ENCODE measurements at places on chromosomes 1 and 21.

DNA sequence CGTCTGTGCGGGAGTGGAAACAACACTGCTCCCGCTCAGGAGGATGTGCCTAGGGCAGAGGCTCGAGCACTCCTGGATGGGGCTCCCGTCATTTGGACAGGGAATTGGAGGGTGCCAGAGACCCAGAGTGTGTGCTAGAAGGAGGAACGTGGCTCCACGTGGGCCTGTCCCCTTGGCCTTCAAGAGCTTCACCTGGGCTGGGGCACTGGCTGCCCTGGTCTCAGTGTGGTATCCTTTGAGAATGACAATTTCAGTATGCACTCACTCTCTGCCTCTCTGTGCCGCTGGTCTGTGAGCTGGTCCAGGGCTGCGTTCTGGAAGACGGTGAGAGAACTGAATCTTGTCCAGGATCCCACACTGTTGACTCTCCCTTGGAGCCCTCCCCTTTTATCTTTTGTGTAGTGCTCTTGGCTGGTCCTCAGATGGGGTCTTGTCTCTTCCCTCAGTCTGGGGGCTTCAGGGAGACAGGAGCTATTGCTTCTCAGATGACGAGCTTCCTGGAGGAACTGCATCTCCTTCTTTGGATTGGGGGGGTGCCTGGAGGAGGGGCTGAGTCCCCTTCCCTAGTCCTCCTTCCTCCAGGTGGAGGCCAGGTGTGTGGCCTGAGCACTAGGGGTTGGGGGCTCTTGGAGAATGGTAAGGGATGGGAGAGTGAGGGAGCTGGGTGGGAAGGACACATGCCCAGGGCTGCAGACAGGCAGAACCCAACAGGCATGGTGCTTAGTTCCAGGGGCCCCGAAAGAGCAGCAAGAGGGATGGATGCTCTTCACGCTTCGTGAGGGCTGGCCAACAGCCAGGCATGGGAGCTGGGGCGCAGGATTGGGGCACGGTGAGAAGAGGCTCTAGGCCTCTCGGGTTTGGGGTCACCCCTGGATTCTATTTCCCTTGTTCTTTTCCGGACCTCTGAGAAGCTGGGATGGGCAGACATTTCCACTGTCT lies 14.8 kb upstream of the ETV3L start:
- no peak for DNase-seq

GRCh38 chr1:57711326-57711725 lies 287.5 kb upstream of the DAB1 start:
- DNase-seq: no peak

DNA sequence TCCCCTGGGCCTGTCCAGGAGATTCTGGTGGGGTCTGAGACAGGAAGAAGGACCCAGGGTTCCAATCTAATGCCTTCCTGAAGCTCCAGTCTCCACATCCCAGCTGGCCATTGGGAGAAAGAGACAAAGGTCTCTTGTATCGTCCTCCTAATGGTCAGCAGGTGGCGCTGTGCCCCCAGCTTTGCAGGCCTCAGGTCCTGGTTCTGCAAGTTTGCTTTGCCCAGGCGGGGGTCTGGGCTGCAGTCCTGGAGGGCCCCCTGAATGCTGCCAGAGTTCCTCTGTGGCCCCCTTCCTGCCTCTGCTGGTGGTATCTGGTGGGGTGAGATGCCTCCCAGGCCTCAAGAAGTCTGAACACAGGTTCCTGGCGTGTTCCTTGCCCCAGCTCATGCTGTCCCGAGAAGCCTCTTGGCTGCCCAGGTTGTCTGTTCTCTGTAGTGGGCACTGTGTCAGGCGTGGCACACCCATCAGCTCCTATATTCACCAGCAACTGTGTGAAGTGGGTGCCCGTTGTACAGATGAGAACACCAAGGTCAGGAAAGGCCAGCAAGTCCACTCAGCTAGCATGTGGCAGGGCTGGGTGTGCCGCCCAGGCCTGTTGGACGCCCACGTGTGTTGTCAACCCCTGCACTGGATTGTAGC lies 33.8 kb upstream of the CSF3R start:
- peak; percentile 70 for DNase-seq

- no peak for DNase-seq
Observed at GRCh38 chr1:67020304-67020703, 33.6 kb downstream of the SLC35D1 start.

DNA sequence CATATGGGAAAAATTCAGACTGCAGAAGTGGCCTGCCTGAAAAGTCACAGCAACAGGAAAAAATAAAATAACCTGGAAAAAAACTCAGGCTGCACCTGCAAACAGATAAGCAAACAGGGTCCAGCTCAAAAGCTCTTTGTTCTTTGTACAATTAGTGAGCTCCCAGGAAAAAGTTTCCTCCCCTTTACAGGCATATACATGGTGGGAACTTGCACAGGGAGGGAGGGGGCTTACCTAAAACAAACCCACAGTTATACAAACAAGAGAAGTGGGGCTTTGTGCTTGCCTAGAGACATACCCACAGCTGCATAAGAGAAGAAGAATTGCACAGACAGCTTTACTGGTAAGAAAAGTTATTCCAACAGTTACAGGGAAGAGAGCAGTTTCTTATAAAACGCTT lies 31.7 kb upstream of the COG2 start:
- no peak for DNase-seq

DNA sequence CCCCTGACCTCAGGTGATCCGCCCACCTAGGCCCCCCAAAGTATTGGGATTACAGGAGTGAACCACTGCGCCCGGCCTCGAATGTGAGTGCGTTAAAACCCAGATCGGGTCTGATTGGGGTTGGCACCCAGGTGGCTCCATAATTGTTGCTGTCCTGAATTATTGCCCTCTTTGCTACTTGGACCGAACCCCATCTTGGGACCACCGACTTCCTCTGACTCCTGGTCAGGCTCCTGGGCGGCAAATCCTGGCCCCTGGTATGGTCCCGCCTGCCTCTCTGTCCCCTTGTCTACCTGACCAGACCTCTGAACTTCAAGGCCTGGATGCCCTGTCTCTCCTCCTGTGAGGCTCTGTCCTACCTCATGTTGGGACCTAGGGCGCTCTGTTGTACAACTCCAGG lies 32.8 kb downstream of the L1TD1 start:
- no peak for DNase-seq

GRCh38 chr21:22020221-22020620 lies 1022.0 kb downstream of the NCAM2 start:
- DNase-seq: no peak

GRCh38 chr1:244896550-244896949 lies 32.2 kb upstream of the HNRNPU start:
- DNase-seq: no peak

GRCh38 chr1:240652549-240652948 lies 40.6 kb upstream of the GREM2 start:
- no peak for DNase-seq

GRCh38 chr1:221161571-221162041 lies 282.4 kb downstream of the HLX start:
- DNase-seq: no peak

GRCh38 chr1:246445503-246445902 lies 61.6 kb downstream of the SMYD3 start:
- no peak for DNase-seq

DNA sequence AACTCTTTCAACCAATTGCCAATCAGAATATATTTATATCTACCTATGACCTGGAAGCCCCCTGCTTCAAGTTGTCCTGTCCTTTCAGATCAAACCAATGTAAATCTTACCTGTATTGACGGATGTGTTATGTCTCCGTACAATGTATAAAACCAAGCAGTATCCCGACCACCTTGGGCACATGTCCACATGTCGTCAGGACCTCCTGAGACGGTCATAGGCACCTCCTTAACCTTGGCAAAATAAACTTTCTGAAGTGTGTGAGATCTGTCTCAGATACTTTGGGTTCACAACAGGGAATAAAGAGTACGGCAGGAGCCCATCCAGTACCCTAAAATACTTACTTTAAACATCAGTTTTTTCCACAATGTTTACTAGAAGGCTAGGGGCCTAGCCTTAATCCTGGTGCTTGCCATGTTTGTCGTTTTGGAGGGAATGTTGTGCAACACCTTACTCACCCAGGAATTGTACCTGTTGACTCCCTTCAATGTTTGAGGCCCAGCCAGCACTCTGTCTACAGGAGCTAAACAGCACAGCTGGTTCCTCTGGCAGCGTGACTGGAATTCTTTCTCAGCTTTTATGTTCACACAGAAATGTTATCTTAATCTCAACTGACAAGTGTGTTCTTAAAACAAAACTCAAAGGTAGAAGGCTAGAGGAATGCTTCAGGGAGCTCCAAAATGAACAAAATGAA lies 90.8 kb upstream of the USP25 start:
- no peak for DNase-seq

- no peak for DNase-seq
Observed at GRCh38 chr1:14660801-14661200, 62.3 kb downstream of the KAZN start.

GRCh38 chr1:40650075-40650474 lies 15.4 kb downstream of the RIMS3 start:
- peak; percentile 22 for DNase-seq

DNA sequence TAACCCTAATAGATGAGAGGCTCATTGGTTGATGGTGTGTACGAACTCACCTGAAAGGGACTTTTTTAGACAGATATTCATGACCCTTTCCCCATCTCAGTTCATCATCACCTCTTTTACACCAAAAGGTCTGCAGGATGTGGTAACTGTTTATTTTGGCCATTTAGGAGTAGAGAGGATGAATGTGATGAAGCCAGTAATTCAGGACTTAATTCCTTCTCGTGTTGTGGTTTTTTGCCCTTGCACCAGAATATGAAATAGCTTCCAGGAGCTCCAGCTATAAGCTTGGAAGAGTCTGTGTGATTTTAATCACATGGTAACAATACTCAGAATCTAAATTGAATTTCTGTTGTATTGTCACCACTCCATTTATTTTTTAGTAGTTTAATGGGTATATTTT lies 189.4 kb upstream of the KCTD3 start:
- no peak for DNase-seq

GRCh38 chr1:205692423-205692822 lies 12.1 kb upstream of the SLC45A3 start:
- DNase-seq: no peak

- DNase-seq: peak; percentile 84
Observed at GRCh38 chr1:25616095-25616986, at the start of gene MAN1C1. TSS of gene MAN1C1 (plus strand) at chr1:25616791. CDS start at chr1:25617798, 1,007 bp downstream.

- DNase-seq: no peak
Observed at GRCh38 chr1:19375631-19376400, 63.7 kb downstream of the SLC66A1 start.

DNA sequence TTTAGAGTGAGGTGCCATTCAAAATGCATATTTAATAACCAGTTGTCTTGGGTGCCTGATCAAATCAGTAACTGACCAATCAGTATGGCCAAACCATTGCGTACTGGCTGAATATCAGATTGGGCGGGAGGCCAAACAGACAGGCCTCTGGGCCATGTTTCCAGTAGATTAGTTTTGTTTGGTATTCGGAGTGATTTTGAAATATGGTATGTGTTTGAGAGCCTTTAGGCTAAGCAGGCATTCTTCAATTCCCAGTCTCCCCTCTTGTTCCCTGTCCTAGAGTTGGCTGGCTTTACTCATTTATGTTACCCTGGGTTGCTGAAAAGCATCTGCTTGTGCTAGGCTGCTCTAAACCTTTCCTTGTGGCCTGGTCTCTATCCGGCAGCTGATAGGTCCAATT lies 80.1 kb downstream of the BACH1 start:
- no peak for DNase-seq

- DNase-seq: no peak
Observed at GRCh38 chr1:167739752-167740151, 18.0 kb downstream of the MPZL1 start.

DNA sequence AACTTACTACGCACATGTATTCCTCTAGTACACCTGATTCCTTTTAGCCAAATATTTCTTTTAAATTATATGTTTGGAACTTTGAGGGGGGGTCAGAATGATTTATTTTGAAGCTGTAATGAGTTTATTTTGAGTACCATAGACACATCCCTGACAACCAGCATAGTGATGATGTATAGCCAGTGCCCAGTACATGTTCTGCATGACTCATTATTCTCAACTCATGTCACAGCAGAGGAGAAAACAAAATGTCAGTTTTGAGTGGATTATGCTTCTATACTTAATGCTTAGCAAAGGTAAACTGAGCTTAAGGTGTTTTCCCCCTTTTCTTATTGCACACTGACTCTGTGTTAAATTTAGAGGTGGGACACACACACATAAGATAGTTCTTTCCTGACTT lies 22.4 kb upstream of the LEPR start:
- DNase-seq: no peak

DNA sequence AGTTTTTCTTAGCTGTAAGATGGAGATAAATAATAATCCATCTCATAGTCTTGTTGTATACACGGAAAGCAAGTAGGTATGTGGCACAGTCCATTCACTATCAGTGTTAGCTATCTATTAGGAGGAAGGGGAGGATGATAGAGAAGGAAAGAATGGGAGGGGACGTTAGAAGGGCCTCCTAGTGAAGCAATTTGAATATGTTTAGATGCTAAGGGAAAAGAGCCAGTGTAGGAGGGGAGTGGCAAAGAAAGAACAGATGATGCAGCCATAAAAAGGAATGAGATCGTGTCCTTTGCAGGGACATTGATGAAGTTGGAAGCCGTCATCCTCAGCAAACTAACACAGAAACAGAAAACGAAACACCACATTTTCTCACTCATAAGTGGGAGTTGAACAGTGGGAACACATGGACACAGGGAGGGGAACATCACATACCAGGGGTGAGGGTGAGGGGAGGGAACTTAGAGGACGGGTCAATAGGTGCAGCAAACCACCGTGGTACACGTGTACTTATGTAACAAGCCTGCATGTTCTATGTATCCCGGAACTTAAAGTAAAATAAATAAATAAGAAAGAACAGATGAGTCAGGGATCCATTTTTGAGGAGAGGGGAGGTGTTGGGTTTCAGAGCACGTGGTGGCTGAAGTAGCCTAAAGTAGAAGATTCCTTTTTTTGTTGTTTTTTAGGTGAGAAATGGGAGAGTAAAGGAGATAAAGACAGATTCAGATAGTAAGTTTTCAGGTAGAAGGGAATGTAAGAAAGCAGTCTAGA lies 124.1 kb downstream of the POU2F1 start:
- no peak for DNase-seq

DNA sequence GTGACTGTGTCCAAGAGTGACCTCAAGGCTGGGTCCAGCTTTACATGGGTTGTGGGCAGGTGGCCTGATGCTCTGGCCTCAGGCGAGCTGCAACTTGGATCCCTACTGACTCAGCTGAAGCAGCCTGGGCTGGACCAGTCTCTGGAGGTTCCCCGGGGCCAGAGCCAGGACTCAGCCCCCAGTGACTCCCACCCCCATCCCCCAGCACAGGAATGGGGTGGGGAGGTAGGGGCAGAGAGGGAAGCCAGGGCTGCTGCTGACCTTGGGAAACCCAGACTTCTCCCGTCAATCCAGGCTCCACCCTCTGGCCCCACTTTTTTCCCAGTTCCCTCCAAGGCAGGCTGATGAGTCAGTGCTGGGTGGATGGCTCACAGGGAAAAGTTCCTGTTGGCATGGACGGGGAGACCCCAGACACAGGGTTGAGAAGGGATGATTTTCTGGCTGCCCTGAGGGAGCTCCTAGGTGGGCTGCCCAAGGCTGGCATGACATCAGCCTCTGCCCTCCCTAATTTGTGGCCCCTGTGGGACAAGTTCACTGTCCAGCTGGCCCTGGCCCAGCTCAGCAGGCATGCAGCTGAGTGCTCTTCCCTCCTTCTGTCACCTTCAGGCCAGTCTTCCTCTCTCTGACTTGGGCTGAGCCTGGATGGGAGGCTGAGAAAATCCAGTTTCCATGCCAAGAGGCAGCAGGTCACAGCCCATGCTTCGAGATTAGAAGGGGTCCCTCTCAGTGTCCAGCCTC lies 2.2 kb downstream of the ZC3H12A start:
- DNase-seq: no peak

- no peak for DNase-seq
Observed at GRCh38 chr21:14878971-14879370, 185.8 kb downstream of the NRIP1 start.

- DNase-seq: no peak
Observed at GRCh38 chr1:229874136-229874535, 192.9 kb upstream of the GALNT2 start.

Measured in SK-N-DZ (cell line).